SJCRH30 (cell line): ENCODE measurements at places on chromosomes 2 and 18.

GRCh38 chr2:110124038-110124825, 8.6 kb upstream of the MALL start:
- DNase-seq = no peak

GRCh38 chr18:70107091-70107490, 98.4 kb downstream of the RTTN start:
- no peak for DNase-seq

- no peak for DNase-seq
Measured at GRCh38 chr18:55513161-55513560, 74.8 kb downstream of the TCF4 start.

DNA sequence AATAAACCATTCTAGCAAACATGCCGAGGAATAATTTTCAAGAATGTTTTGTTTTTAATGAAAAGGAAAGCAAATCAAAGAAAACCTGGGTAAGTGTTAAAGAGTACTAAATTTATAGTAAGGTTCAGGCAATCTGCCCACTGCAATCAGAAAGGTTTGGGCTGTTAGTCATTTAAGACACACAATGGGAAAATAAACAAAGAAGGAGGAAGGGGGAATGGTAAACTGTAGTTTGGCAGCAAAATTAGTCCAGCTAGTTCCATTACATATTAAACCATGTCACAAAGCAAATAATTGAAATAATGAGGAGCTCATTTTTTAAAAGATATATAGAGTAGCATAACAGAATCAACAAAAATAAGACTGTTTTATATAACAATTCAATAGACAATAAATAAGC, 87.5 kb upstream of the COPS8 start:
- no peak for DNase-seq
